Liver (tissue), 10 donors: ENCODE measurements at places on chromosomes 12 and 14.

DNA sequence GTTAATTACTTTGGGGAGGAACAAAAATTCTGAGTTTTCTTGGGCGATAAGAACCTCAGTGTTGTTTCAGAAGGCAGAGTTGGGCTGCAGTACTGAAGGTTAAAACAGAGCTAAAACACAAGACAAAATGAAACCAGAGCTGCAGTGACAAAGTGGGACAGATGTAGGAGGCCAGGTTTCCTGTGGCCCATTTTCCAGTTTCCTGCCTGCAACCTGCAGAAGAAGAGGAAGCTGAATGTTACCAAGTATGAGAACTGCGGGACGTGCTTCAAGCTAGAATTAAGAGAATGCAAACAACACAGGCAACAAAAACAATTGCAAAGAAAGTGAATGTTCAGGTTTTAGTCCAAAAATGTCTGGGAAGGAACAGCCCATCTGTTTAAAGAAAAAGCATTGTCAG is 17.8 kb downstream of the ELK3 start:
- no peak for DNase-seq

DNA sequence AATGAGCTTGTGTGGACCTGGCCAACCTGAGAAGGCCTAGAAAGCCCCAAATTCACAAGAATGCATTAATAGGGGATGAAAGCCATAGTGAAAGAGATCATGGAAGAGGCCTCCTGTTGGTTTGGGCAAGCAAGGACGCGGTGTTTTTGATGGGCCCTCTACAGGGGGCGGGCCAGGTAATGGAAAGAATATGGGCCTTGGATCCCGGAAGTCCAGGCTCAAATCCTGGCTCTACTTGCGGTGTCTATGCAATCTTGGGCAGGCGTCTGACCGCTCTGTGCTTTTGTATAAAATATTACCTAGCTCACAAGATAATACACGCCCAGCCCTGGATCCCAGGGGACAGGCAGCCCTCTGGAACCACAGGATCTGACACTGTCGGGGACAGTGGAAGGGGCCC is 41.1 kb upstream of the CLMN start:
- DNase-seq, result no peak

DNA sequence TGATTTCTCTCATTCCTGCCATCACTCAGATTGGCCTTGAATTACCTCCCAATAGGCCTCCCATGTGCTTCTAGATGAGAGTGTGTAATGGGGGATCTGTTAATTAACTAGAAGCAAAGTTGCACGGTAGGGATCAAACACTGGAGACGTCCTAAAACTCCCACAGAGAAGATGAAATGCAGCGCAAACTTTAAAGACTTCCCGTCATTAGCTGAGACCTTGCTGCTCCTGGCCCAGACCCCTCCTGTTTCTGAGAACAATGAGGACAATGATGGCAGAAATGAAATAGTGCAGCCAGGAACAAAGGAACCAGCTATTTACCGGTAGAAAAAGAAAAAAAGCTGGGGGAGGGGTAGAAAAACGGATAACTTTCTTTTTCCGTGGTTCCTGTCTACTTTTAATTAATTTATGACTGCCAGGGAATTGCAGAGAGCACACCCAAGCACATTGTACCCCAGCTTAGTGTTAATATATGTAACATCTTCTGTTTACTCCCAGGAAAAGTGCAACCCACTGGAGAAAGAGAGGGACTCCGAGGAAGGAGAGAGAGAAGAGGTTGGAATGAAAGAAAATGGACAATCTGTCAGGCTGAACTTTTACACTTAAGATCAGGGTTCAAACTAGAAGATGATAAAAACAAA is 280.7 kb upstream of the SOX5 start:
- DNase-seq, result no peak

GRCh38 chr12:72346363-72346944 is 74.3 kb downstream of the TRHDE start:
- DNase-seq, result peak; percentile 68

DNA sequence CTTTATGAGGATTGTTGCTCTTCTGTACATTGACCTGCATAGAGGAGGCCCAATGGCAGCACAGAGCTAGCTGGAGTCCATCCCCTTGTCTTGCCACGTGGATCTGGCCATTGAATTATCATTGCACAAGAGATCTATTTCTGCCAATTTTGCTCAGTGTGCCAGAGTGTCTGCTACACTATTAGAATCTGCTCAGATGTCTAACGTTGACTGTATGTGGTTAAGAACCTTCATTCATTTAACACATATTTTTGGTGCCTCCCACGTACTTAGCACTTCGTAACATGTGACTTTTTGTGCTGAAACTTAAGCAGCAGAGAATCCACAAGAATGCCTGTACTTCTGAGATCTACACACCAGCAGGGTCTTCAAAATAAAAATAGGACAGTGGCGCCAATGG is 166.0 kb upstream of the VASH1 start:
- DNase-seq, result no peak

GRCh38 chr12:76997011-76997780 is 68.2 kb downstream of the E2F7 start:
- DNase-seq, result no peak

DNA sequence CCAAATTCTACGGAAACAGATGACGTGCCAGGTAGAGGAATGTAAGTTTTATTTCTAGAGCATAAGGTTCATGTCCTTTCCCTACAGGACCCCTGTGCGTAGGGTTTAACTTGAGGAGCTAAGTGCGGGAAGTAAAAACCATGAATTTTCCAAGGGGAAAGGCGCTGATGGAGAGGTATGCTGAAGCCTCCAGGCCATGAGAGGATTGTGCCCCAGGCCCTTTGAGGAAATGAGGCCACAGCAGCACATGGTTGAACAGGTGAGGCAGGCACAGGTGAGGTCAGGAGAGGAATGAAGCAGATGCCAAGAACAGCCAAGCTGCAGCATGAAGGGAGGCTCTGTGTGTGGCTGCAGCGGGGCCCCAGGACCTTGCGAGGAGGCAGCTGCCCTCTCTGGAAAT is 14.7 kb downstream of the ESRRB start:
- DNase-seq, result no peak

- DNase-seq, result no peak
Observed at GRCh38 chr12:81811061-81811777, 52.1 kb upstream of the PPFIA2 start.

DNA sequence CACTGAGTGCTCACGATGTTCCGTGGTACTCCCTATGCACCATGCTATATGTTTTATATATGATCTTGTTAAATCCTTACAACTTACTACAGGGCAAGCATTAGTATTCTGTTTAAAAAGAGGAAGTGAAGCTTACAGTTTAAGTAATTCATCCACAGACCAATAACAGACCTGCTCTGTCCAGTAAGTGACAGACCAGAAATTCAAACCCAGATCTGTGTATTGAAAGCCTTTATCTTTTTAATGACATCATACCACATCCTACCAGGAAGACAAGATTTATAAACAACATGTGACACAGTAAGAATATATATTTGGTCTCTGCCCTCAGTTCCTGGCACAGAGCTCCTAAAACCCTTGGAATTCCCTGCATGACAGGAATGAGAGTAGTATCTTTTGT is 206.5 kb downstream of the STXBP6 start:
- no peak for DNase-seq

- no peak for DNase-seq
Observed at GRCh38 chr12:102965281-102966155, 8.0 kb downstream of the ASCL1 start.

- no peak for DNase-seq
Observed at GRCh38 chr14:82725213-82725612, 1191.6 kb upstream of the SEL1L start.

DNA sequence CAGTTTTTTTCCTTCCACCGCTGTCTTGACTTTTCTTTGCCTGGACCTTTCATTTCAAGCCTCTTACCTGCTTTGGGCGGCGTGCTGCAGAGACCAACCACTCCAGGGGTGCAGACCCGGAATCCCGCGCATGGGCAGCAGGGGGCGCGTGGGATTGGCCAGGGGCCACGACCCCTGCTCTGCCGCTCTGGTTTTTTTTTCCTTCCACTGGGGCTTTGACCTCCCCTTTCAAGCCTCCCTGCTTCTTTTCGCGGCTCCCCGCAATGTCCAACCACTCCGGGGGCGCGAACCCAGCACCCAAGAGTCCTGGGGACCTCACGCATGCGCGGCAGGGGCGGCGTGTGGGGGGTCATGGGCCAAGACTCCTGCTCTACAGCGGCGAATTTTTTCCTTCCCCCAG is 325.1 kb downstream of the ALG10 start:
- no peak for DNase-seq
